NCI-H1092 treated with DMSO at 0.1 percent for 48 hours (cell line): ENCODE measurements at places on chromosomes 13 and 19.

DNA sequence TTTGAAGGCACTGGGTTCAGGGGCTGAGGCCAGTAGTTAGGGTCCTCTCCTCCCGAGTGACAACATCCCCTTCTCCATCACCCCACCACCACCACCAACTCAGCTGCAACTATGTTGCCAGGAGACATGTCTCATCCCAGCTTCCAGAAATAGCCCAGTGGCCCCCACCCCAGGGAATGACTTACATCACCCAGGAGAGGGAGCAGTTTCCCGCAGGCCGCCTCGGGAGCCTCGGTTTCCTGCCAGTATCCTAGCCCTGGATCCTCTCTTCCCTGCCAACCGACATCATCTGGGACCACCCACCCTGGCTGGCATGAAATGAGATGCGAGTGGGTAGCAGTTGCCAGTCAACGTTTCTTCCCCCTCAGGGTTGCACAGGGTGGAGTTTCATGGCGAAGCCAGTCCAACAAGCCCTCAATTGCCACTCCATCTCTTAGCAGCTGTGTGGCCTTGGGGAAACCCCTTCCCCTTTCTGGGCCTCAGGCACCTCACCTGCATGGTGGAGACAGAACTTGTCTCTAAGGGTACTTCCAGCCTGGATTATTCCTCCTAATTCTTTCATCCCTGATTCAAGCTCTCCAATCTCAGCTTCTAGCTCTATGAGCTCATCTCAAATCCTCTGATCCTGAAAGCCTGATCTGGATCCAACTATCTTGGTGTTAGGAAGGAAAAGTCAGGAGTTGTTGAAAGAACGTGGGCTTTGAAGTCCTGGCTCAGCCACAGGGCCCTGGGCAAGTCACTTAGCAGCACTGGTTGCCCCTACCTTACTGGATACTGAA lies 3.9 kb upstream of the GSK3A start:
- peak; percentile 34 for DNase-seq

GRCh38 chr19:46221981-46222610 lies 7.4 kb upstream of the IGFL1 start:
- no peak for DNase-seq

GRCh38 chr19:35879068-35879467 lies 10.7 kb downstream of the APLP1 start:
- DNase-seq: no peak

DNA sequence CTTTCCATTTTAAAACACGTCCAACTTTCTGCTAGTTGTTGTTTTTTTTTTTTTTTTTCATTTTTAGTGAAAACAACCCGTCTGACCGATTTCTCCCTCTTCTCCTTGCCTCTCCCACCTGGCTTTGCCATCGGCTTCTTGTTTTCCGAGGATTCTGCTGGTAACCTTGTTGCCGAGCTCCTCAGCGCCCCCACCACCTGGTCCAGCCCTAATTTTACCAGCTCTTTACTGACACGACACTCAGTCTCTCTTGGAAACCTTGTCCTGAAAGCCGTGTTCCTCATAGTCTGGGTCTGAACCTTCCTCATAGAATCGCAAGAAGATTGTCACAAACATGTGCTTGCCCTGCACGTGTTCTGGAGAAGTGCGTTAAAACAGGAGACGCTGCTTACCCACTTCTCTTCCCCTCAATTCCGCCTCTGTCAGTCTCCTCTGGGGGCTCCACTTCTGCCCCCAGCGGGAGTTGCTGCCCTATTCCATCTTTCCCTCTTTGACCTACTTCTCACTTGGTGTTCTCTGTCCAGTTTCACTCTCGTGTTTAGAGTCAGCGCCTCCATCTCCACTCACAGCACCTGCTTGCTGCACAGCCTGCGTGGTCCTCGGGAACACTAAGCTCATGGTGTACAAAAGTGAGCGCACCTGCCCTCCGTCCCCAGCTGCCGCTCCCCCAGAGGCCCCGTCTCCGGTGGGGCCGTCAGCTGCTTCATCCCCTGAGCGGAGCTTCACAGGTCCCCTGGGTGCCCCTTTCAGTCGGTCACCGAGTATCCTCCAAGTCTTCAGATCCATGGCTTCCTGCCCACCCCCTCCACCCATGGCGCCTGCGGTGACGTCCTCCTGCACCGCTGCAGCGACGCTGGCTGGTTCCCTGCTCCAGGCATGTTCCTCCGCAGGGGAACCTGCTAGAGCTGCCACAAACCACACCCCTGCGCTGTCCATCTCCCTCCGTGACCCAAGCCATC lies 65.1 kb downstream of the TM9SF2 start:
- DNase-seq: no peak

DNA sequence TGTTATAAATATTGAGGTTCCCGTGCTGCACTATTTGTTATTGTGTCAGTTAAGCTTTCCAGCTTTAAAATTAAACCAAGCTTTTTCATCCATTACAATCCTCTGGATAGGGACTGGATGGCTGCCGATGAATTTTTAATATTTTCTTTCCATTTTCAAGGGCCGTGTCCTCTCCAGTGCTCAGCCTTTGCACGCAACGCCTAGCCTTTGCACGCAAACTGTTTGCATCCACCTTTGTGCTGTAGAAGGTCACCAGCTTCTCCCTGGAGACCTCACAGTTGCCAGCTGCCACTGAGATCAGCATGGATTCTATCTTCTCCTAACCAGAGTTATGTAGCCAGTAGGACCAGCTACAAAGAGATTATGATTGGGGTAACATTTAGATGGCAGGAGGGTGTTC lies 240.5 kb downstream of the SLC7A1 start:
- no peak for DNase-seq

- DNase-seq: no peak
Observed at GRCh38 chr19:3866910-3867638, 1.8 kb downstream of the ZFR2 start.
